ENCODE measurements at places on chromosomes 1 and 21.

DNA sequence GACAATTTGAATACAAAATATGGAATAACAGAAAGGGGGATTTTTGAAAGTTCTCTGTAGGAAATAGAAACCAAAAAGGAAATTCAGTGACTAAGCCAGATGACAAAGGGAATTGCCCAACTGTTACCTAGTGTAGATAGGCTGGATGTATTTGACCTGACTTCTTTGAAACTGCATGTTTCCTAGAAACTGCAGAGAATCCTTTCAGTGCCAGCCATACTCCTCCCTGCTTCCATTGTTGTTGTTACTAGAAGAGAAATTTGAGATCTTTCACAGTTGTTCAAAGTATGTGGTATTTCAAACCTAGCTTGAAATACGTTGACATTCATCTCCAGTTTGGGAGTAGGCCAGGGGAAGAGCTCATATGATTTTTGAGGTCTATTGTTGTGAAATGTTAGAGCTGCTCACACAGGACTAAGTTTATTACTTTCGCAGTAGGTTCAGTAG is 1.8 kb upstream of the GBP5 start:
- DNase-seq, result peak; percentile 87

- DNase-seq, result peak; percentile 32
Measured at GRCh38 chr1:11058595-11059154, 1.1 kb downstream of the SRM start.

GRCh38 chr1:26081267-26082019 is 14.0 kb upstream of the TRIM63 start:
- no peak for DNase-seq

GRCh38 chr1:29648798-29649188 is 412.5 kb downstream of the PTPRU start:
- DNase-seq, result no peak

GRCh38 chr1:159076438-159077119 is at the start of gene AIM2:
AIM2 (minus strand) TSS chr1:159076766; CDS start chr1:159073499, 3,267 bp downstream.
- peak; percentile 87 for DNase-seq

- DNase-seq, result peak; percentile 92
Measured at GRCh38 chr1:24022581-24023361, 42.6 kb upstream of the SRSF10 start.

DNA sequence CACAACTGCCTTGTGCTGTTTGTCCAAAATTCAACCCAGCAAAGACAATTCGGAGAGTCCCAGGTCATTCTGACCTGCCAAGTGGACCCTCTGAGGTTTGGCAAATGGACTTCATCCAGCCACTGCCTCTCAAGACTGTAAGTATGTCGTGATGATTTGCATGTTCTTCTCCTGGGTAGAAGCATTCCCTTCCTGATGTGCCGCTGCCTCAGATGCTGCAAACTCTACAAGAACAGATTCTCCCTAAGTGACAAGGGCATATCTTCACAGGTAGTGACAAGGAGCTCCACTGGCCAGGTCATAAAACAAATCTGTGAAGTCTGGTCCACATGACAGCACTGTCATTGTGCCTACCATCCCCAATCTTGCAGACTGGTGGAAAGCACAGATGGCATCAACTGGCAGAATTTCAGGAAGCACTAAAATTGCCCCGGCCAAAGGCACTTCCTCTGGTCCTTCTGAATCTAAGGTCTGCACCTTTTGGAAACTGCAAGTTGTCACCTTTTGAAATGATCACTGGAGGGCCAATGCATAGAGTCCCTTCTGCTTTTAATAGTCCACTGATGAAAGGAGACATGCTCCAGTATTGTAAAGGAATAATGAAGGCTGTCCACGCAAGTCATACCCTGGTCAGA is 27.4 kb downstream of the POFUT2 start:
- DNase-seq, result no peak

GRCh38 chr1:151547119-151547899 is 7.2 kb downstream of the TUFT1 start:
- peak; percentile 94 for DNase-seq

GRCh38 chr1:228921481-228921880 is 186.2 kb downstream of the RHOU start:
- no peak for DNase-seq

GRCh38 chr1:9840176-9840575 is 16.4 kb upstream of the CLSTN1 start:
- DNase-seq, result no peak

DNA sequence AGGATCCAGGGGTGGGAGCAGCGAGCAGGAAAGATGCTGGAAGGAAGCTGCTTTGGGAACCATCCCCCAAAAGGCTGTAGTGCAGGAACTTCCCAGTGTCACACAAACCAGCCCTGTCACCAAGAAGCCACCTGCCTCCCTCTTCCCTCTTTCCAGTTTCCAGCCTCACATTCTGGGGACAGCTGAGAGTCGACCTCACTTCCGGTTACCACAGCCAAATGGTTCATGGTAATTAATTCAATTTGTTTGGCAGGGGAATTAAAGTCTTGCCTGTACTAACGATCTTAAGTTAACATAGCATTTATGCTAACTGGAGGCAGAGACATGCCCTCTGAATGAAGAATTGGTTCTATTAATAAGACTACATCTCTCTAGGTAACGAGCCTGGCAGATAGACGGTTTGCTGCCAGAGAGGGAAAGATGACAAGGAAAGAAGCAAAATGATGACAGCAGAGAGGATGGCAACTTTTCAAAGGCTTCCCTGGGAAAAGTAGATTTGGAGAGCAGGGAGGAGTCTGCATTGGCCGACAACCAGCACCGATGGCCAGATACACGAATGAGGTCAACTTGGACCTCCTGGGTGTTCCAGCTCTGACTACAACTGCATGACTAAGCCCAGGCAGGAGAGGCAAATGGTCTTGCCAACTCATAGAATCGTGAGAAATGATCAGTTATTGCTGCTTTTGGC is 64.1 kb downstream of the TMCO4 start:
- DNase-seq, result peak; percentile 99

DNA sequence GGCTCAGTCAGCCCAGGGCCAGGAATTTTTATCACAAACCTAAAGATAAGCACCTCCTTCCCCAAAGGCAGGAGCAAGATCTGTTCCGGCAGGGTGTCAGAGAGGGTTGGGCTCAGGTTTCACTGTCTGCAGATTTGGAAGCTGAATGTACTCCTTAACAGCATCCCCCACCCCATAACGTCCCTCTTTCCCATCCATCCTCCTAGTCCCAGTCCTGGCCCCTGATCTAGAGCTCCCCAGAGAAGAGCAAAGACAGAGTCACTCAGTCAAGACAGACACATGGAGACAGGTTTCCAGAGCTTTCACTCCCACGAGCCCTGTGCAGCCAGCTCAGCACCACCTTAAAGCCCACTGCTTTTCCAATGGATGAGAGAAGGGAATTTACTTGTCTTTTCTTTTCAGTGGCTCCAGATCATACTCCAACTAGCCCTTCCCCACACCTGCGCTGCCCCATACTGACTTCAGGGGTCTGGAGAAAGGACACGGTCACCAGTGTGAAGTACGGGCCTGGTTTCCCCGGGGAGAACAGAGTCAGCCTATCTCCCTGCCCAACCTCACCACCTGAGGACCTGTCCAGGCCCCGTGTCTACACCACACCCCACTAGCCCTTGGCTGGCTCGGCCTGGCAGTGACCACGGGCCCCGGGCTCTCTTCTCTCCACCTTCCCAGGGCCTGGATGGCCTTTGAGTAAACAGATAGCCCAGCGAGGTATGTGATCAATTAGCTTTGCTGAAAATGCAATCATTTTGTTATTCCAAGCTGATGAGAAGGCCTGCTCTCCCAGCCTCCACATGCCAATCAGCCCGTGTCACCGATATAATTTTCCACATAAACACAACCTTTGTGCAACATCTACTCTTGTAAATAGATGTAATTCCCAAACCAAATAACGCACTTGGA is 249.1 kb downstream of the FOXD2 start:
- DNase-seq, result no peak

- DNase-seq, result no peak
Measured at GRCh38 chr1:84720221-84720780, 30.0 kb upstream of the SSX2IP start.

- DNase-seq, result no peak
Measured at GRCh38 chr1:43382027-43382779, 7.4 kb downstream of the MED8 start.

- no peak for DNase-seq
Measured at GRCh38 chr1:7550981-7551380, 220.1 kb upstream of the VAMP3 start.

DNA sequence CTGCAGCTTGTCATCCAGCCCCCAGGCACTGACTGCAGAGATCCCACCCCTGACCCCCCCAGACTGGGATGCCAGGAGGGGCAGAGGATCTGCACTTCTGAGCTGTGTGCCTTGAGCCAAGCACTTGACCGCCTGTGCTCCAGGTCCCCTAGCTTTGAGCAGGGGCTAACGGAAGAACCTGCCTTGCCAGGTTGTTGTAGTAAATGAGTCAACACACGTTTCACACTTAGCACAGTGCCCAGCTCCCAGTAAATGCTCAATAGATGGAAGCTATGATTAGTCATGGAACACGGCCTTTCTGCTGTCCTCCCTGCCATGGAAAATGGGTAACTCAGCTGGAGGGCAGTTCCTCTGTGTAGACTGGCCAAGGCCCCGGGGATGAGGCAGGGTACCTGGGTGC is 24.1 kb downstream of the IFFO2 start:
- DNase-seq, result peak; percentile 51

DNA sequence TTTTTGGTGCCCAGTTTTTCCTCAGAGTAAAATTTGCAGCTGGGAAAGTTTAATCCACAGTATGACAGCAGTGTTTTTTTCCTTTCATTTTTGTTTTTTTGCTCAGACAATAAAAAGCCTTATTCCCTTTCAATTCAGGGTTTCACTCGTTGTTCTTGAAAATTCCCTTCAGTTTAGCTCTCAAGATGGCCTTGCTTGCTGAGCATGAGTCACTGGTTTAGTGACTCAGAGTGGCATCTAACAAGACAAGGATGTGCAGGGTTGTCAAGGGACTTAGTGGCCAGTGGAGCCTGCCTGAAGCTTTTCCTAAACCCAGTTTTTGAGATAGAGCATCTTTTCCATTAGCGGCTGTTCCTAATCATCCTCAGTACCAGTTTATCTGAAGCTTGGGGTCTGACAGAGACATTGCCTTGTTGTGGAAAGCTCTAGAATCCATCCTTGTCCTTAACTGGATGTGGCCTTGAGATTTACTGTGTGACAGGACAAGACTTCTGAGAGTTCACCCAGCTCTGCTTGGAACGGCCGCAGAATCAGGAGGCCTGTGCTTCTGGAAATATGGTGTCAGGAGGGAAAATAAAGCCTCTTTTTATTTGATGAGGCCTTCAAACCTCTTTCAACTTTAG is 48.4 kb upstream of the DNAJC6 start:
- peak; percentile 92 for DNase-seq

DNA sequence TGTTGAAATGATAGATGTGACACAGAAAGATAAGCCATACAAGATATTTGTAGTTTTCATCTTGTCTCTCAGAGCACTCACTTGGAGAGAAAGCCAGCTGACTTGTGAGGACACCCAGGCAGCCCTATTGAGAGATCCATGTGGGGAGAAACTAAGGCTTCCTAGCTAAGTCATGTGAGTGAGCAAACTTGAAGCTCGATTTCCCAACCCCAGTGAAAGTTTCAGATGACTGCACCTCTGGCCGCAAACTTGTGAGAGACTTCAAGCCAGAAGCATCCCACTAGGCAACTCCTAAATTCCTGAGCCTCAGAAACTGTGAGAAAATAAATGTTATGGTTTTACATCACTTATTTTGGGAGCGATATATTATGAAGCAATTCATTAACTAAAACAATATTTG is 832.3 kb downstream of the LTN1 start:
- peak; percentile 57 for DNase-seq

- DNase-seq, result peak; percentile 55
Measured at GRCh38 chr1:198265073-198265661, 108.4 kb downstream of the NEK7 start.

- no peak for DNase-seq
Measured at GRCh38 chr1:178575611-178576361, 62.9 kb downstream of the TEX35 start.

- DNase-seq, result no peak
Measured at GRCh38 chr1:70893381-70893780, 154.2 kb downstream of the PTGER3 start.

GRCh38 chr1:246151796-246152434 is 355.2 kb downstream of the SMYD3 start:
- no peak for DNase-seq

- no peak for DNase-seq
Measured at GRCh38 chr1:164369698-164370365, 189.2 kb upstream of the PBX1 start.

DNA sequence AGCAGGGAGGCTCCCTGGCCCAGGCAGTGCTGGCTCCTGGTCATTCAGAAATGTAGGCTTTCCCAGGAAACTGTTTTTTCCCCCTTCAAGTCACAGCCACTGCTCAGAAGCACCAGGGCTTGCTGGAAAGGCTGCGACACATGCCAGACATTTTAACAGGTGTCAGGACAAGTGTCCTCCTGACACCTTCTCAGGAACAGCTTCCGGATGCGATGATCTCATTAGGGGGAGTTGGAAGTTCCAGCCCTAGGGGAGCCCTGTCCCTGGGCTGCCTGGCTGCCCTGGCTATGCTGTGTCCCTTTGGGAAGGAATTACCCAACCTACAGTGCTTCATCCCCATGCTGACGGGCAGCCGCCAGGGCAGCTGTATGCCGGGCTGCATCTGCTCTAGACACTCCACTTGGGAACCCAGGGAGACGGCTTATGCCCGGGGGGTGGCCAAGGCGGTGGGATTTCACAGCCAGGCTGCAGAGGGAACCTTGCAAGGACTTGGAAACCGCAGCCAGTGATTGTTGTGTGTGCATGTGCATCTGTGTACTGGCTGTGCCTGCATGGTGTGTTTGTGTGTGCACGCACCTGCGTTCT is 41.8 kb downstream of the AJAP1 start:
- no peak for DNase-seq

DNA sequence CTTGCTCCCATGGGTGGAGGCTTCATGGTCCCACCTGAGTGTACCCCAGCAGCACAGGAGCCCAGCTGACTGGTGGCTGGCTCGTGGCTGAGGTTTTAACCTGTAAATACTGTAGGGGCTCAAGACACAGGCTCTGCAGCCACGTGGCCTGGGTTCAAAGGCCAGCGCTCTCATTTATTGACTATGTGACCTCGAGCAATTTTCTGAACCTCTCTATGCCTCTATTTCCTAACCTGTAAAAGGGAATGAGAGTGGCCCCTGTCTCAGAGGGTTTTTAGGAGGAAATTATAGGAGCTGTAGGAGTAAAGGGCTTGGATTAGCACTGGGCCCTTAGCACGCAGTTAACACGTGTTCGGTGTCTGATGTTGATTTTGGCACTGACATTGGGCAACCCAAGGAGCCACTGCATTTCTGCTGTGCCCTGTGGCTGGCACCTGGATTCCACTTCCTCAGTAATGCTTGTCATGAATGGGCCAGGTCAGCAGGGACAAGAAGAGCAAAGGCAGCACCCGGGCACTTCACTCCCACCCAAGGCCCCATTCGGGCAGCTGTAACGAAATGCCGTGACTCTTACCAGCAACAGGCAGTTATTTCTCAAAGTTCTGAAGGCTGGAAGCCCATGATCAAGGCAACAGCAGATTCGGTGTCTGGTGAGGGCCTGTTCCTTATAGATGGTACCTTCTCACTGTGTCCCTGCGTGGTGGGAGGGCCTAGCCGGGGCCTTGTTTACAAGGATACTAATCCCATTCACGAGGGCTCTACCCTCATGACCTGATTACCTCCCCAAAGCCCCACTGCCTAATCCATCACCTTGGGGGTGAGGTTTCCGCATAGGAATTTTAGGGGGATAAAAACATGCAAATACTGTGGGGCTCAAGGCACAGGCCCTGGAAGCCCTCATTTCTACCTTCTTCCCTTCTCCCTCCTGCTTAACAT is 25.2 kb downstream of the ARHGEF10L start:
- DNase-seq, result no peak

GRCh38 chr1:24418898-24419628 is 3.5 kb downstream of the NIPAL3 start:
- peak; percentile 42 for DNase-seq

GRCh38 chr1:107953556-107953955 is 11.4 kb downstream of the VAV3 start:
- DNase-seq, result no peak
